ENCODE measurements at places on chromosomes 11 and 22.

GRCh38 chr11:114684636-114685035 lies 6.3 kb downstream of the NXPE2 start:
- DNase-seq = no peak

GRCh38 chr22:24120044-24120443 lies 61.2 kb upstream of the SUSD2 start:
- no peak for DNase-seq

GRCh38 chr11:123301013-123301591 lies 106.1 kb upstream of the CLMP start:
- no peak for DNase-seq

DNA sequence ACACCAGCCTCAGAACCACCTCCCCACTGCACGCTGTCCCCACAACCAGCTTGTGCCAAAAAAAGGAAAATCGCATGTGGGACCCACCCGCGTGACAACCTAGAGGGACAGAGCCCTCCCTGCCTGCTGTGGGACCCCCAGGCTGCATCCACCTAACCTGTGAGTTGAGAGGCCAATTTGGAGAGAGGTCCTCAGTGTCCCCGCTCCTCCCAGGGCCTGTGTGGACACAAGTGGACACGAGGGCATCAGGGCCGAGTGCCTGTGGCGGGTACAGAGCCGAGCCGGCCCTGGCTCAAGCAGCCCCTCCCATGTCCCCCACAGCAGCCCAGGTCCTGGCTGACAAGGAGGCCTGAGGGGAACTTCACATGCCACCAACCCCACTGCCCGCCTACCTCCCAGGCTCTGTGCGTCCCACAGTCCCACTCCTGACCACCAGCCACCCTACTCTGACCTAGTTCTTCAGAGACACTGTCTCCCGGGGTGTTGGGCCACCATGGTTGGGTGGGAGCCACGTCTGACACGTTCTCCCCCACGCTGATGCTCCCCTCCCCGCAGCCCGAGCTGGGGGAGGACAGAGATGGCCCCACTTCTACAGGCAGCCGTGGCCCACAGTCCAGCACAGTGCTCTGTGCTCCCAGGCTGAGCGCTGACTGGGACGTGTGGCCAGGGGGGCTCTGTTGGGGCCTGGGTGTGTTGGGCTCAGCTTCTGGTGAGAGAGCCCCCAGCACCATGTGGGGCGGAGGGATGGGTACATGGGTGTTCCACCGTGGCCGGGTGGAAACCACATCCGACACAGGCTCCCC lies 19.2 kb downstream of the SELENOO start:
- DNase-seq = no peak

- DNase-seq = peak; percentile 39
Measured at GRCh38 chr22:35627267-35628041, 10.3 kb upstream of the MB start.

GRCh38 chr11:103688924-103689323 lies 347.5 kb upstream of the DDI1 start:
- no peak for DNase-seq

DNA sequence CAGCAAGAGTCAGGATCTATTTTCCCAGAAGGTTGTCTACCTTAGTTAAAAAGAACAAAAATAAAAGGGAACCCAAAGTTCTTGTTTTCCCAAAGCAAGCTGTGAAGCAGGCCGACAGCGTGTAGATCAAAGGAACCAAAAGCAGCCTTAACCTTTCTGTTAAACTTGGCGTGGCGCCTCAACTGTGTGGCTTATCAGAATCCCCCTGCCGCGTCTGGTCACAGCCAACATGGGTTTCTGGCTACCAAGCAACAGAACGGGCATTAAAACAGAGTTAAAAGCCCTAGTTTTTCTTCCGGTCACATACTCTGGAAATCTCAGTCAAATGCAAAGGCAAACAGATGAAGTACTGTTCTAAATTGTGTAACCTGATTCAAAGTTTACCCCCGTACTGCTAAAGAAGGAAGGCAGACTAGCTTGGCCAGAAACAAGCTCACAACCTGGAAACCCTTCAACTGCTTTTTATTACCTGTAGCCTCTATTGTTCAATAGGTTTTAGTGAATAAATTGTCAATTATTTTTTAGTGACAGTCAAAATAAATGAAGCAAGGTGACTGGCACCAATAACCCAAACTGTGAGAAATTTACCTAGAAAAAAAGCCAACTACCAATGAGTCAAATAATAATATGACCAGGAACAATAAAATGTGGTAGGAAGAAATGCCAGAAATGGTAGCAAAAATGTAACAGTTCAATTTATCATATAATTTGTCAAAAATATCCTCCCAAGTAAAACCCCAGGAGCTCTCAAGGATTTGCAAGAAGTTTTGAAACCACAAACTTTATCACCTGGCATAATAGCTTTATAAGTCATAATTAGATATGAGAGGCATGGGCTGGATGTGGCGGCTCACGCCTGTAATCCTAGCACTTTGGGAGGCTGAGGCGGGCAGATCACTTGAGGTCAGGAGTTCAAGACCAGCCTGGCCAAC lies 21.4 kb downstream of the CHKA start:
- DNase-seq = peak; percentile 41

- no peak for DNase-seq
Measured at GRCh38 chr11:59254286-59254685, 41.6 kb upstream of the MPEG1 start.

- DNase-seq = no peak
Measured at GRCh38 chr11:69283446-69283845, 10.5 kb upstream of the MYEOV start.

DNA sequence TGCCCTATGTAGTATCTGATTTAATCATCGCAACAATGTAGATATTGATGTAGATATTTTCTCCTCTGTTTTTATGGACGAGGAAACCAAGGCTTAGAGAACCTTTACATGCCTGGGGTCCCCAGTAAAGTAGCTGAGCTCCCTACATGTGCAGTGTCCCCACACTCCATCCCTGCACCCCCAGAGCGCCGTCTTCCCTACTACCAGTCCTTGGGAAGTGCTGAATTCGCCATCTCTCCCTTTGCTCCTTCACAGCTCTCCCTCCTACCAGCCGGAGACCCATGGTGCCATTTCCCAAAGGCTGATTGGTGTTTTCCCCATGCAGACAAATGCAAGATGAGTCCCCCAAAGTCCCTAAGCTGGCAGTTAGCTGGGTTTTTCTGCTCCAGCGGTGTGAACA lies 86.0 kb downstream of the CEP164 start:
- no peak for DNase-seq

DNA sequence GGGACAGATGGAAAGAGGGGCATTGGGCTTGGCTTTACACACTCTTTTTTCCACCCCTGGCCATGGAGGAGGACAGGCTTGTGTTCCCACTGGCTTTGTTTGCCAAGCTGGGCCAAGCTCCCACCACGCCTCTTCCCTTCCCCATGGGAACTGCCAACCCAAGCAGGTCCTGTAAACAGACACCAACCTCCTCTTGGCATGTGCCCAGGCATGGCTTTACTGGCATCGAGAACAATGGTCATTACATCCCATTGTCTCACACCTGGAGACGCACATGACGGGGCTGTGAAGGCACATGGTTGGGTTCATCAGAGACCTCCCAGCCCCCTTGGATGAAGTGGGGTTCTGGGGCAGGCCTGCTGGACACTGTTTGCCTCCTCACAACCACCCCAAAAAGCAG lies 11.7 kb downstream of the SEC14L3 start:
- DNase-seq = no peak

- DNase-seq = no peak
Measured at GRCh38 chr11:97356144-97356543, 966.3 kb downstream of the JRKL start.

DNA sequence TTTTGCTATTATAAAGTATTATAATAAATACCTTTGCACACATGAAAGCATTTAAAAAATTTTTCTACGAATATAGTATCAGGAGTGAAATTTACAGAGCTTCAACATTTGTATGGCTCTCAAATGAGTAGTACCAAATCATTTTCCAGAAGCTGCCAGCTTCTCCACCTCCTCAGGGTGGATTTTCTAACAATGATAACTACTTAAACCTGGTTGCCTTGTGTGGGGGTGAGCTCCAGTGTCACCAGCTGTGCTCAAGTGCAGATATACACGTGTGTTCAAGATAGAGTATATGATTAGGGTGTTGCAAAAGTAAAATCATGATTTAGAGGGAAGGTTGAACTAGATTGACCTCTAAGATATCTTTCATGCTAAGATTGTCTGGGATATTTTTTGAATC lies 48.2 kb downstream of the HORMAD2 start:
- no peak for DNase-seq

- no peak for DNase-seq
Measured at GRCh38 chr11:2564008-2564530, 119.3 kb downstream of the KCNQ1 start.

GRCh38 chr11:78926633-78927338 lies 352.1 kb upstream of the NARS2 start:
- no peak for DNase-seq

DNA sequence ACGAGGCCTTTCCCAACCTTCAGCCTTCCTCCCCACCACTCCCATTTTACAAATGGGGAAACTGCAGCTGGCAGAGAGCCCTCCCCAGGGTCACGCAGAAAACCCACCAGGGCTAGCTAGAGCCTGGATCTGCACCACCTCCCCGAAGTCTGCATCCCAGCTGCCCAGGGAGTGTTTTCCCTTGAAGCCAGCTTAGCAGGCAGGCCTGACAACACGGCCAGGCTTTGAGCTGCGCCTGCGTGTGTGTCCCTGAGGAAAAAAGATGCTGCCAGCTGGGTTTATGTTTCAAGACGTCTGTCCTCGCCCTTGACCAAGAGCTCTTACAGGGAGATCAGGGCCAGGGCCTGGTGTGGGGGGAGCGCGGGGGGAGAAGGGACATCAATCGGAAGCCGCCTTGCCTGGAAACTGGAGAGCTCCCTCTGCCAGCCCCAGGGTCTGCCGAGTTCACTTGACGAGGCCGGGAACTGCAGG lies 20.3 kb downstream of the WNT11 start:
- DNase-seq = peak; percentile 44

- DNase-seq = no peak
Measured at GRCh38 chr11:27282806-27283205, 80.2 kb downstream of the CCDC34 start.

DNA sequence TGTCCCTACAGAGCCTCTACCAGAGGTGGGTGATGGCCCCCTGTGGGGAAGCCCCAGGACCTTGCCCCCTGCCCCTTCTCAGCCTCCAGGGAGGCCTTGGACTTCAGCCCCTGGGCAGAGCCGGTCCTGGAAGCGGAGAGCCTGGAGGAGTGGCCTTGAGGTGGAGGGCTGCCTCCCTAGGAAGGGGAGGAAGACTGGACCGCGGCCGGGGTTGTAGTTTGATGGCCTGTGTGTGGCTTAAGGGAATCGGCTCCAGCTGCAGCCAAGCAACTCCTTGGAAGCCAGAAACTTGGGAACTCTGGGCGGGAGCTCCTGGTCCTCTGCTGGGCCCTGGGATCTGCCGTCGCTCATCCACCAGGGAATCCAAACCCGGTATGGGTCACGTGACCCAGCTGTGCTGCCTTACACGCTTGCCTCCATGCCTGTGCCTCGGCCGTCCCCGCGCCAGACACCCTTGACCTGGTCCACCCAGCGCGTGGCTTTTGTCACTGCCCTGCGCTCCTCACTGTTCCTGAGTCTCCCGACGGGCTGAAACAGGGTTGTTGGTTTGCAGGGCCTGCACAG lies 23.5 kb upstream of the ARHGAP8 start:
- DNase-seq = no peak

DNA sequence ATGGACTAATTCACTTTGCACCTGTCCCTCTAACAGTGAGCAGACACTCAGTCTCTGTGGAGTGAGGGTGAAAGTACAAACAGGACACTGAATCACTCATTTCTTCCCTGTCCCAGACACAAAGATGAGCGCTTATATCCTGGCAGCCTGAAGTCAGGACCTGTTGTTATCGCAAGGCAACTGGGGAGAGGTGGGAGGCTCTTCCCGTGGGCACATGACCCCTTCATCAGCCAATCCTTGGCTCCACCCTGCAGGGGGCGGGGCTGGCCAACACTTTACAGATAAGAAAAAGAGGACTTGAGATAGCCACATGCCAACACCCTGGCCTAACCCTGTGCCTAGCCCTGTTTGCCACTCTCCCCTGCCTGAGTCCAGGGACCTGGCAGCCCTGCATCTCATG lies 29.5 kb upstream of the TESMIN start:
- DNase-seq = no peak

GRCh38 chr22:37896181-37896592 lies 9.9 kb upstream of the MICALL1 start:
- DNase-seq = no peak

DNA sequence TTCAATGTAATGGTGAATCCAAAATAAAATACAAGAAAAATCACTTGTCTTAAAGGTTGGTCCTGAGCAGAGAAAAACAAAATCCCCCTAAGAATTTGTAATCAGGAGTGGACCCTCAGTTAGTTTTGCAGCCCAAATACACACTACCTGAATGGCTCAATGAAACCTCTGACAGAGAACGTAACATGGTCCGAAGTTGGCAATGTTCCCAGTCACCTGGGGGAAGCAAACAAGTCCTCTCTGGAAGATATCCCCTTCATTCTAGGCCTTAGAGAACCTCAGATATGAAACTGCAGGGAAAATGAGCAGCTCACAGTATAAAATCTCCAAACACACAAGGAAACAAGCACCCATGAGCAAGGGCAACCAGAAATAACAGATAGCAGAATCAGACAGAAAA lies 58.2 kb downstream of the MORC2 start:
- no peak for DNase-seq

DNA sequence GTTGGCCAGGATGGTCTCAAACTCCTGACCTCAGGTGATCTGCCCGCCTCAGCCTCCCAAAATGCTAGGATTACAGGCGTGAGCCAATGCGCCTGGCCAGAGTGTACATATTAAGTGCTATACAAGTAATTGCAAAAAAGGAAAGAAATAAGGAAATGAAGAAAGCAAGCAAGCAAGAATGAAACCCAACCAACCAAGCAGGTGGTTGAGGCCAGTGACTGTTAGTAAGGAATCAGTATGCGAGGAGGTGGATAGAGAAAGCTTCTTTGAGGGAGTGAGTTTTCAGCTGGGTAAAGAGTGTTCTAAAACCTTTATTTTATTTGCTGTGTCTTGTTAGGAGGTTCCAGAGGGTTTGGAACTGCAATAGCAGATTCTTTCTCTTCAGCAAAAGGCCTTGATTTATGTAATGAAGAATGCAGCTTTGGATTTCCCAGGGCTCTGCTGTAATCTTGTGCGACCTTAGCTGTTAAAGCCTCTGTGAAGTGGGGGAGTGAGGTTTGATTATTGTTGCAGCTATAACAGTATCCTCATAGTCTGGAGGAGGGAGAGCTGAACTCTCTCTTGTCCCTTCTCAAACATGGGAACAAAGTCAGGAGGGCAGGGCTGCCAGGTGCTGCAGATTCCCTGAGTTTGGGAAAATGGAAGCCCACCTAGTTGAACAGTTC lies 5.7 kb downstream of the AMPD3 start:
- no peak for DNase-seq

- no peak for DNase-seq
Measured at GRCh38 chr11:59810911-59811259, 307 bp upstream of the MRPL16 start.

DNA sequence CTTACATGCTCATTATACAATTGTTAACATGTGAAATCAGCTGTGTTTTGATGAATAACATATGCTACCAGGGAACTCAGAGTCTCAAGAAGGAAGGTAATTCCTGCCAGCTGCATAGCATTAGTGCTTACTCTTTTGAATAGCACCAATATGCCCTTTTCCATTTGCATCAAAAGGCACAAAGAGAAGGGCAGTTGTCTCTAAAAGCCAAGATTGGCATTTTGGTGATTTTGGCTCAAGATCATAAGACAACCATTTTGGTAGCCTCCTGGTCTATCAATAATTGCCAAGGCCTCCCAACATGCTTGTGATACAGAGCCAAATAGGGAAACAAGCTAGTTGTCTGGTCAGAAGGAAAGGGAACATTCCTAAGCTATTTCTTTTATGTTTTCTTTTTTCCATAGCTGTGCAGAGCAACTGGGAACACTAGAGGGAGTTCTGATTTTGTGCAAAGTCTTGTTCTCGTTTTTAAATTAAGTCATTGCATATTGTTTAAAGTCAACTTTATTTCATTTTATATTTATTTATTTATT lies 416.7 kb upstream of the CHORDC1 start:
- no peak for DNase-seq

Measured in NCI-H510A (cell line).